ENCODE measurements at places on chromosomes 5 and 9.

GRCh38 chr5:111242606-111243005 is 18.4 kb downstream of the CAMK4 start:
- DNase-seq: no peak

DNA sequence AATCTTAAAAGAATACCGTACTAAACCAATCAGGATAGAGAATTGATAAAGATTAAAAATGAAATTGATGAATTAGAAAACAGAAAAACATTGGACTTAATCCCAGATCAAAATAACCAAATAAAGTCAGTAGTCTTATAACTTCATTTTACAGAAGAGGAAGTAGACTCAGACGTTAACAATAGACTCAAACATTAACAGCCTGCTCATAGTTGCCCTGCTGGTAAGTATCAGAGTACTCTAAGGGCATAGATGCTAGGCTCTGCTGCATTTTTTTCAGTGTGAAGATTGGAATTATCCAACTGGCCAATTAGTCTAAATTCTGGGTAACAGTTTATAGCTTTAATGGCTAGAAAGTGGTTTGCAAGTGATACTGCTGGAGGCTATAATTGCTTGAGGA is 42.9 kb downstream of the ADGRV1 start:
- DNase-seq: no peak

GRCh38 chr9:25570802-25571201 is 107.4 kb downstream of the TUSC1 start:
- no peak for DNase-seq

DNA sequence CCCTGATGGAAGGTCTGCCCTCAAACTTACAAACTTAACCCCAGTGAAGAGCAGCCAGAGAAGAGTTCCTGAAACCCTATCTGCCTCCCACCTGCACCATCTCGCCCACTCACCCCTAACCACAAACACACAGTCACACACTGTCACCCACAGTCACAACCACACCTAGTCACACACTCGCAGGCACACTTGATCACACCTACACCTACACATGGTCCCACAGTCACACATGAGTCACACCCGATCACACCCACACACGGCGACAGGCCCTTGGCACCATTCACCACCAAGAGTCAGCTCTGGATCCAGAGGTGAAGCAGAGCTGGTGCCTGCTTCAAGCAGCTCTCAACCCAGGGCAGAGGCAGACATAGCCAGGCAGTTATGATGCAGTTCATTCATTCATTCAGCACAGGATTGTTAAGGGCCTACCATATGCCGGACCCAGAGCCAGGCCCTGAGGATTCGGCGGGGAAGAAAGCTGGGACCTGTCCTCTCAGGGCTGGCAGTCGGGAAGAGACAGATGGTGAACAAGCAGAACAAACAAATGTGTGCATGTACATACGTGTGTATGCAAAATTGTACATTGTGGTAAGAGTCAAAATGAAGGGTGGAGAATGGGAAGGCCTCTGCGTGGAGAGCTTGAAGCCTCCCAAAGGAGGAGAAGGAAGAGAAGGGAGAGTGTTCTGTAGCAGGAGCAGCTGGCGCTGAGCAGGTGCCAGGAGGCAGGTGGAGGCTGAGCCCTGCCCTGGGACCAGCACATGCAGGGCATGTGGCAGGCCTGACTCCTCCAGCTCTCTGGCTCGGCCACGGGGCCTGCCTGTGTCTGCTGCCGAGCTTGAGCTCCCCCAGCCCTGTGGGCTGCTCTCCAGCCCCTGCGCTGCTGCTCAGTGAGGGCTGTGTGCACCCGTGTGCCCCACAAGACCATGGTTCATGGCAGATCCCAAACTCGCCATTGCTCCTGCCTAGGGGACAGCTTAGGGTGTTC is 6.4 kb downstream of the TSPAN17 start:
- DNase-seq: peak; percentile 67

DNA sequence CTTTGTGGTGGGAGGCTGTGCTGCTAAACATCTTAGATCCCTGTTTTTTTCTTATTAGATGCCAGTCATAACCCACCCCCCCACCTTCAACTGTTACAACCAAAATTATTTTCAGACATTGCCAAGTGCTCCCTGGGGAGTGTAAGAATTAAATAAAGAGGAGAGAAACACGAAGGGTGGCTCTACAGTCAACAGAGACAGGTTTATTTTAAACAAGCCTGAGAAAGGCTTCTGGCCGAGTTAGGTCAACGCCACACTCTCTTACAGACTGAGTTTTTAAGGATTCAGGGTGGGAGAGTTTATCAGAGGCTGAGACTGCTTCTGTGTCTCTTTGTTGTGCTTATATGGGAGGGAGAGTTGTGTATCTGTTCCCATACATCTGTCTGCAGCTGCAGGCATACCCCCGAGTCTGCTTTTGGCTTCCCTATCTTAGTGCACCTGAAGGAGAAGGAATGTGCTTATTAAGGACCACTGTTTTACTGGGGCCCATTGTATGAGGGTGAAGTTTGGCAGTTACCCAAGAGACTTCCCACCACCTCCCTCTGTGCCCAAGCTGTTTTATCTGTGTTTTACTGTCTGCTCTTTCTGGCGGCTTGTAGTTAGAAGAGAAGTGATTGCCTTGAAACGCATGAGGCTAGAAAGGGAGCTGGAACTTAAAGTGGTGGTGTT is 11.4 kb upstream of the GDA start:
- DNase-seq: no peak

DNA sequence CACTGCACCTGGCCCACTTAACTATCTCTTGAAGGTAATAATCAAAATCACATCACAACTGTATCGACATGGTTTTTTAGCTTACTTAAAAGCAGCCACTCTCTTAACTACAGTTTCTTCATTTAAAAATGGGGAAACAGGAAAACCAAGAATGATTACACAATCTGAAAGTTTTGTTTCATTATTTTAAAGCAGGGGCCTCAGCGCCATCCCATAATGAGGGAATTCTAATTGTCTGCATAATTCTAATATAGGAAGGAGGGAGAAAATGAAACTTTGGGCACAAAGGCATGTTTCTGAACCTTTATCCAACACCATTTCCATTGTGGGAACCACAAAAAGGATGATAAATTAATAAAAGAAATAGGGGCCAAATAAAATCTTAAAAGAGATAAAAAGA is 7.6 kb downstream of the HACD4 start:
- no peak for DNase-seq

DNA sequence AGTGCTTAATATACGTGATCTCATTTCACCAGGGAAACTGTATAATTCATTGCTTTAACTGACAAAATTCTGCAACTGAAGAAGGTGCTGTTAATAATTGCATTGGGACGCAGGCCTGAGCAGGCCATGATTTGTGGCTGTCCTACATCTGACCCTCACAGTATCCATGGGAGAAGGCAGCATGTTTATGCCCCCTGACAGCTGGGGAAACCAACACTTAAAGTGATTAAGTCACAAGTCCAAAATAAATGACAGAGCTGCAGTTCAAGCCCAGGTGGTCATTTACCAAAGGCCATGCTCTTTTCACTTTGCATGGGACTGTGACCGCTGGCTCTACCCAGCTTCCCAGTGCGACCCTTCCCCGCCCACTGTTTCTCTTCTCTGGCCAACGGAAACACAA is 30.5 kb upstream of the KCNMB1 start:
- no peak for DNase-seq

DNA sequence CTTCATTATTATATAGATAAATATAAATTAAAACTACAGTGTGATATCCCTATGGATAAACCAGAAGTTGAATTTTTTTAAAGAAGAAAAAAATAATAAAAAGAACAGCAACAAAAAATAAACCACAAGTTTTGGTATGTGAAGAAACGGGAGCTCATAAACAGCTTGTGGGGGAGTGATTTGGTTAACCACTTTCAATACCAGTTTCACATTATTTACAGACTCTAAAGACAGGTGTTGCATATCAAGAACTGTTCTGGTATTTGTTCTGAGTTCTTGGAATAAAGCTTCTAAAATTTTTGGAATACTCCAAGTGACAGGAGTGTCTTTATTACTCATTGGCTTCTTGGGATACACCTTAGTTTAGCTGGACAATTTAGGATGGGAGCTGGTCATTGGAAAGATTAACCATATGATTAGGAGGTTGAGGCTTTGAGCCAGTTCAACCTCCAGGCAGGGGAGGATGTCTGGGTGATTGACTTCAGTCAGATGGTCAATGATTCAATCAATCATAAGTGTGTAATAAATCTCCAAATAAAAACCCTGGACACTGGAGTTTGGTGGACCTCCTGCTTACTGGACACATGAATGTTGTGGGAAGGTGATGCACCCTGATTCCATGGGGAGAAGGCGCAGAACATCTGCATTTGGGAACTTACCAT is 2223.1 kb upstream of the C9orf72 start:
- DNase-seq: no peak

DNA sequence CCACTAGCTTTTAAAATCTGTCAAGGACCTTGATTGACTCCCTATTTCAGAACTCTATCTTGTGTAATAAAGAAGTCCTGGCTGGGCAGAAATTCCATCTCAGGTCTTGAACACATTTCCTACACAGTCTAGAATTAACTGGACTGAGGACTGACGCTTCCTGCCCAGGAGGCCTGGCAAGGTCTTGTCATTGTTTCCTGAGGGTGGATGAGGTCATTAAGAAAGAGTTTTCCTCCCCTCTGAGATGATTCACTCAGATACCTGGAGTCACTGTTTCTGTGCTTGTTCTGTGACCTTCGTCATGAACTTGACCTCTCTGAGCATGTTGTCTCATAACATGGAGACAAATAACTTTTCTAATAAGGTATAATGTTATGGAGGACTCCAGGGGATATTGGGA is 10.0 kb downstream of the MTAP start:
- DNase-seq: peak; percentile 49

DNA sequence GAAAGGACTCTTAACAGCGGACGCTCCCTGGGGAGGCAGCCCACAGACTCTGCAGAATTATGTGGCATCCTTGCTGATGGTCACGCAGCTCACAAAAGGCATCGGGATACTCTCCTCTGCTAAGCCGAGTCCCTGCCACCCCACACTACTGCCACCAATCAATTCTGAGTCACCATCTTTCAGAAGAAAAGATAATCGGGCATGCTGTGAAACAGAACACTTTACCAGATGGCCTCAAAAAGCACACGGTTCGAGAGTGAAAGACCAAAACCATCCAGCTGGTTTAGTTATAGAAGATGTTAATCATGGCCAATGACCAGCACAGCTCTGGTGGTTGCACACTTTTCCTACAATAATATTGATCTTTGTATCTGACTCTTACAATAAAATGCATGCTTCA is 136.3 kb downstream of the MYO10 start:
- no peak for DNase-seq

- no peak for DNase-seq
These were observed 10.9 kb upstream of the DOLPP1 start for GRCh38 chr9:129069862-129070641.

GRCh38 chr5:119319401-119319800 is 36.4 kb upstream of the TNFAIP8 start:
- DNase-seq: no peak

- DNase-seq: no peak
These were observed 5.8 kb downstream of the GRK6 start for GRCh38 chr5:177432143-177432838.

GRCh38 chr5:61246768-61247307 is 84.6 kb upstream of the SMIM15 start:
- DNase-seq: no peak

DNA sequence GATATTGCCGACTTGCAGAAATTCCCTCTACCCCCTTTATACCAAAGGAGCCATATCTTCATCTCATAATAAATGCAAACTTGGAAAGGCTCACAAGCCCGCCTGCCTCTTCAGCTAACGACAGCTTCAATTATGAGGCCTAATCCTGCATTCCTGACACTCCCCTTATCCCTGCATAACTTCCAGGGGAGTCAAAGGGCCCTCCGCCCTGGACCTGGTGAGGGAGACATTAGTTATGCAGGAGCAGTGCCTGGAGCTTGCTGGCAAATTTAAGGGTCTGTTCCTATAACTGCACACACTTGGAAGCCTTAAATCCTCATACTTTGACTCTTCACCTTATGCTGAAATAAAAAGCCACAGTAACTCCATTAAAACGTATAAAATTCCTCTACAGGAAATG is 617.9 kb downstream of the BNC2 start:
- DNase-seq: no peak

- DNase-seq: no peak
These were observed 32.8 kb downstream of the COL23A1 start for GRCh38 chr5:178557416-178557815.

DNA sequence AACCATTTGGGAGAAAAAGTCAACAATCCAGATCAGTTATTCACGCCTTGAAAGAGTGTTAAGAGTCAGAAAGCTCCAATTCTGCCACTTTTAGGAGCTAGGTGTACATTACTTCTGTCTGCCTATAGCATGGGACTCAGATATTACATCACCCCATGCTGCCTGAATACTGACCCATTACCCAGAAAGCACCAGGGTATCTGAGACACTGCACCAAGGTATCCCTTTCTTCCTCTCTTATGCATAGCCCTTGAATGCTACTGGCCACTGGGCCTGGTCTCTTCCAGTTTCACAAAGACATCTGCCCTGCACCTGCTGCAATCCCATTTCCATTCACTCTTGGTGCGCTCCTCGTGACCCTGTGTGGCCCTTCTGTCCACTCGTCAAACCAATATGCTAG is 2.6 kb downstream of the STRBP start:
- DNase-seq: no peak

GRCh38 chr5:68679041-68679440 is 414.8 kb upstream of the SLC30A5 start:
- no peak for DNase-seq

Data from foreskin fibroblast (primary cell).